Stimulated activated CD8-positive, alpha-beta memory T cell treated with anti-CD3 and anti-CD28 coated beads, Interleukin-7, amount 100 ng/mL, for 48 hours (primary cell): ENCODE measurements at places on chromosomes 4 and X.

DNA sequence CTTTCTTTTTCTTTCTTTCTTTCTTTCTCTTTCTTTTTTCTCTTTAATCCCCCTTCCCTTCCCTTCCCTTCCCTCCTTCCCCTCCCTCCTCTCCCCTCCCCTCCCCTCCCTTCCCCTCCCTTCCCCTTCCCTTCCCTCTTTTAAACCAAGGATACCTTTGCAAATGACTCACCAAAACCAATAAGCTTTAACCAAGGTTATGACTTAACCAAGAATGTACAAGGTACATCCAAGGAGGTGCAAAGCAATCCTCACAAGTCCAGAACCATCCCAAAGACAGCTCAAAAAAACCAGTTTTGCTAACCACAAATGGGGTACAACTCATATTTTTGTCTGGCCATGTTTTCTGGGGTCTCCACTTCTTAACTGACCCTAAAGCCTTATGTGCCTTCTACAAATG lies 174.7 kb upstream of the PPP1R2C start:
- DNase-seq, result no peak

DNA sequence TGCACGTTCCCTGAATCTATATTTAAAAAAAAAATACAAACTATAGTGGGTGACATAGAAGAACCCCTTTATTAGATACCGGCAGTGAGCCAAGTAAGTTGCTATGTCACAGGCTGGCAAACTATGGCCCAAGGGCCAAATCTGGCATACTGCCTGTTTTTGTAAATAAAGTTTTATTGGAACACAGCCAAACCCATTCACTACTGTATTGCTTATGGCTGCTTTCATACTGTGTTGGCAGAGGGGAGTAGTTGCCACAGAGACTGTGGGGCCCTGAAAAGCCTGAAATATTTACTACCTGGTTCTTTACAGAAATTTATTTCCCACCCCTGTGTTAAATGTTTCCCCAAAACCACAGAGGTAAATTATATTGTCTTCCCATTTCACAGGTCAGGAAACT lies 71.2 kb upstream of the EGFL6 start:
- DNase-seq, result no peak

DNA sequence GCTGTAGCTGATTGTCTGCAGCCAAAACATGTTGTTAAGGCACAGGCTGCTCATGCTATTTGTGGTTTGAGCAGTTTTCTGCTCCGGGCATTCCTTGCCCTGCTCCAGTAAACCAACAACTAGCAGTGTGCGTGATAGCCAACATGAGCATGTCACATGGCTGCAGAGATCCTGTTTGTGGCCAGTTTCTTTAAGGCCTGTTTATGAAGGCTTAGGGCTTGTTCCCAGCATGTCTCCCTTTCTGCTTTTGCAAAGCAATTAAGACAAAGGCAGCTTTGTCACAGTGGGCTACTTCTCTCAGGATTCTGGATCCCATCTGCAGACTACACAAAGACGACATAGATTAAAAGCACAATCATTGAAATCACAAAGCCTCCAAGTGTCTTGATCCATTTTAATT lies 160.5 kb downstream of the ZNF518B start:
- DNase-seq, result no peak

DNA sequence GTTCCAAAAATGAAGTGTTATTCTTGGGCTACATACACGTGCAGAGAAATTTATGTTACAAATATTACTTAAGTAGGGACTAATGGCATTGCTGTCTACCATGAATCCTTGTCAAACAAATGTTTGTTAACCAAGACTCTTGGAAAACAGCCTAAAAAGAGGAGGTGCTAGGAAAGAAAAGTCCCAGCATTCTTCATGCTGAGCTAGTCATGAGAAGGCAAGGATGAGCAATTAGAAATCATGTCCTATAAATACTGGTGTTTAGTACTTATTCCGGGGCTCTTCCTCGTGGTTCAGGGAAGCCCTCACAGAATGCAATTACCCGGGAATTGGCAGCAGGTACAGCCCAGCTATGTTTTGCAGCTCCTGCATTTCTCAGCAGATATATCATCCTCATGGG lies 378.1 kb upstream of the FTHL17 start:
- DNase-seq, result no peak

- no peak for DNase-seq
Observed at GRCh38 chr4:152763796-152764195, 15.7 kb downstream of the TIGD4 start.

GRCh38 chr4:68466185-68466584 lies 18.9 kb downstream of the TMPRSS11E start:
- no peak for DNase-seq

DNA sequence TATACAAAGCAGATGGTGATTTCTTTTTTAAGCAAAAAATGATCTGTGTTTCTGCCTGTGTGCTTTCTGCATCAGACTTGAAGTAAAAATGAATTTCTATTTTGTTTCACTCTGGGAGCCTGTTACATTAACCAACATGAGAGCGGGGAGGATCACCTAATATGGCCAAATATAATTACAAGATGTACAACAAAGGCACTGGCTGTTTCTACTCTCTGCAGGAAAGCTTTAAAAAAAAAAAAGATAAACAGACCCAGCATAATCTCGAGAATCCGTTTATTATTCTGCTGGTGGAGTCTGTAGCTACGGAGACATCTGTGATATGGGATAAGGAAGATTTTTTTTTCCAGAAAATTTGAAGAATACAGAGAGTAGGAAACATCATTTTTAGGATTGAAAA lies 103.6 kb downstream of the COMMD8 start:
- DNase-seq, result no peak

DNA sequence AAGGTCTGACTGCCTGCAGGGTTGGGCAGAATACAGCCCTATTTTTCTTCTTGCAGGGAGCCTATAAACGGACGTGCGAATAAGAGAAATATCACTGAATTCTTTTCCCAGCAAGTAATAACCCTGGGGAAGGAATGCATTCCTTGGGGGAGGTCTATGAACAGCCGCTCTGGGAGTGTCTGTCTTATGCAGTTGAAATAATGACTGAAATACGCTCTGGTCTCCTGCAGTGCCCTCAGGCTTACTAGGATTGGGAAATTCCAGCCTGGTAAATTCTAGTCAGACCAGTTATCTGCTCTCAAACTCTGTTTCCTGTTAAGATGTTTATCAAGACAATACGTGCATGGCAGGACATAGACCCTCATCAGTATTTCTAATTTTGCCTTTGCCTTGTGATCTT lies 72.1 kb upstream of the FAM241A start:
- no peak for DNase-seq

- DNase-seq, result no peak
Observed at GRCh38 chr4:140626661-140627376, 58.1 kb upstream of the UCP1 start.

GRCh38 chr4:90113881-90114457 lies 13.2 kb upstream of the CCSER1 start:
- no peak for DNase-seq

GRCh38 chrX:77930581-77930980 lies 20.1 kb downstream of the ATP7A start:
- DNase-seq, result no peak

DNA sequence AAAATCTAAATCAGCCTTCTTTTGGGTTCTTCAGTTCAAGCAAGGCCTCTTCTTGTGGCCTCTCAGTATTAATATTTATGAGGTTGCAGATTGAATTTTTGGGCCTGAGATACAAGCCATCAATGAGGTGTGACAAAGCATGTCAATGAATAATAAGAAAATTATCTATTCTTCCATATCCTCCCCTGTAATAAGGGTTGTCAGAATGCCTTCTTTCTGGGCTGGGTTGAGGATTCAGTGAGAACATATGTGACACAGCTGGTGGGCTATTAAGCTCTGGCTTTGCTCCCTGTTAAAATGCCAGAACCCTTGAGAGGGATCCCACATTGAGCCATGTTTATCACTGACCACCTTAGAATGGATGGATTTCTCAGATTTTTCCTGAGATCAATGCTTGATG lies 187.2 kb downstream of the AR start:
- DNase-seq, result no peak

- no peak for DNase-seq
Observed at GRCh38 chrX:136692271-136692670, 44.3 kb downstream of the CD40LG start.

DNA sequence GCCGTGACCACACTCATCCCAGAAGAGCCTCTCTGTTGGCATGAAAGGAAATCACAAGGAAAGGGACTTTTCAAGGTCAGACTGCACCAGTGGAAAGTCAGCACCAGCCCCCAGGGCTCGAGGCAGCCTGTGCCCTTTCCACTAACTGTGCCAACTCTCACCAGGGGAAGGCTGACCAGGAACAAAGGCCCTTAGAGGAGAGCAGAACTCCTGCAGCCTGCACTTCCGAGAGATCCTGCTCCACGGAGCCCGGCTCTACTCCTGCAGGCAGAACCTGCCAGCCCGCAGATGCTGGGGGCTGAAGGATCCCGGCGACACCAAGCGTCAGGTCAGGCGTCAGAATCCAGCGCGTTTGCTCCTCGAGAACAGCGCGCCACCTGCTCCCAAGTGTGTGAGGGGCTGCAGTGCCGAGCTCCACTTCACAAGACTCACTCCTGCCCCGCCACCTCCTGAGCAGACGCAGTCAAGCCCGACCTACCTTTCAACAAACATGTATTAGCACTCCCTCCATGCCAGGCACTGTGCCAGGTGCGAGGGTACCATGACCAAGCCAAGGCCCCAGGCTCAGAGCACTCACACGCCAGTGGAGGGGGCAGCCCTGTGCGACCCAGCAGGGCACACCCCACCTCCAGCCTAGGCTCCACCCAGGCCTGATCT lies 13.6 kb upstream of the HELT start:
- no peak for DNase-seq

- no peak for DNase-seq
Observed at GRCh38 chr4:111502626-111503025, 642.6 kb upstream of the FAM241A start.

DNA sequence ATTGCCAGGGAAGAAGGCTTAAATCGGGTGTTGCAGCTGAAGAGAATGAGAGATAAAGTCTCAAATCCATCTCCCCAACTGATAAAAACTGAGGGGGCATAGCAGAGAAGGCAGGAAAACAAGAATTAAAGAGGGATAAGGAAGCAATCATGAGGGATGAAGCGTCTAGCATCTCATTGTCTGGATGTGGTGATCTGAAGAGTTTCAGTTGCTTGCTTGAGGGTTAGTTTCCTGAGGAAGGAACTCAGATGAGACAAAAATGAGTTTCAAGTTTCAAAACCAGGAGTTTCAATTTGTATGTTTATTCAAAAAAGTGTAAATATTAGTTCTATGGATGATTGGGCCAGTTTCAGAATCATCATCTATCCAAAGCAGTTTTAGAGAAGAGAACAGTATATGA lies 496.9 kb downstream of the RAB28 start:
- no peak for DNase-seq

DNA sequence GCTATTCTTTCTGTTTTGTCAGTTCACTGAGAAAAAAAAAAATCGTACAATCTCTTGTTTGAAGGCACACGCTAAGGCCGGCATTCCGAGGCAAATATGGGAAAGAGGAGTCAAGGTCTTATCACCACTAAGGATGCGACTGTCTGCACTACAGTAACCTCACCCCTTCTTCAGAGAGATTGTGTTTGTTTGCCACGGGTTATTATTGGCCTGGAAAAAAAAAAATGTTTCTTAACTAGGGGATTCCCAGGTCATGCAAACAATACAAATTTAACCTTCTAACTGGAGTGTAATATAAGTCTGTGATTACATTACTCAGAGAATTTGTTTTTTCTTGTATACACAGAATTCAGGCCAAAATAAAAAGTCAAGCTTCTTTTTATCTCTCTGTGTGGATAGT lies 168.3 kb downstream of the TMA16 start:
- DNase-seq, result no peak

- no peak for DNase-seq
Observed at GRCh38 chrX:65920620-65921019, 119.3 kb downstream of the VSIG4 start.

DNA sequence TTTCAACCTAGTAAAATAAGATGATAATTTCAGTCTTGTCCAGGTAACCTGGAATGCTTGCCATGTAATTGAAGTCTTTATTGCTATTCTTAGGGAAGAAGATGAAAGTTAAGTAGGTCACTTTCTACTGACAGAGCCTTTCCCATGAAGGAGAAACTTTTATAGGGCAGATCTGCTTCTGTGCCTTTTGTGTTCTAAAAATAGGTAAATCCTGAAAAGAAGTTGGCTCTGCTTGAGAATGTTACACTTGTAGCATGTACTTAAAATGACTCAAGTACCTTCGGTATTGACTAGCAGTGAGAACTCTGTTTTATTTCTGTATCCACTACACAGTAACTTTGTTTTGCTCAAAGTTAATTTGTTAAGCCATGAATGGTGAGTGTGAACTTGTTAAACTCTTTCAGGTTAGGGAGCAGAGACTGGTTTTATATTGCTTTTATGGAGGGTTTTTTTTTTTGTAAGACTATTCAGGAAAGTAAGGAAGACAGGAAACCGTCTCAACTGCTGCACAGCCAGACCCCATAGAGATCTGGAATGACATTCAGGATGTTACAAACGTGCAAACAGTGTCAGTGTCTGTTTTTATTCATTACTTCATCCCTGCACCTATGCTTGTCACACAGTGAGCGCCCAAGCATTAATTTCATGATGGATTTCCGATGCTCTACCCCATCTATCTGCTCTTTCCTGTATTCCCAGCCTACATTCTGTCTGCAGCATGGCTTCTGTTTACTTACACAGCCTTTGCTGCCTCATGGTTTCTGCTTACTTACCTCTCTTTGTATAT lies 53.0 kb downstream of the SEPTIN11 start:
- DNase-seq, result no peak

- peak; percentile 40 for DNase-seq
Observed at GRCh38 chrX:136251041-136251991, at the start of gene MAP7D3. MAP7D3 (minus strand) TSS chrX:136251400; CDS start chrX:136251358, 42 bp downstream.

DNA sequence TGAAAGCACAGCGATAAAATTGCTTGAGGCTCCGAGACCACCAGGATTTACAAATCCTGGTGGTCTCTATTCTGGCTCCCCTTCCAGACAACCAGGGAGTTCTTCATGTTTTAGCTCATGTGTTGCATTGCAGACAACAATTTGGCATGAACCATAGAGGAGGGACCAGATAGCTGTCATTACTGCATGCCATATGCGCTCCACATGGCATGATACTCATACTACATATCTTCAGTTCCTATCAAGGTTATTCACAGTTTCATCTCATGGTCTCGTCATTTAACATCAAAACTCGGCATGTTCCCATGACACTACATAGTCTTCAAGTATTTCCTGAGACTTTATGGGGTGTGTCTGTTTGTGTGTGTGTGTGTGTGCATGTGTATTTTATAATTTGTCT lies 220.3 kb downstream of the OR13H1 start:
- DNase-seq, result no peak

GRCh38 chr4:128353791-128354190 lies 66.2 kb upstream of the PGRMC2 start:
- no peak for DNase-seq

DNA sequence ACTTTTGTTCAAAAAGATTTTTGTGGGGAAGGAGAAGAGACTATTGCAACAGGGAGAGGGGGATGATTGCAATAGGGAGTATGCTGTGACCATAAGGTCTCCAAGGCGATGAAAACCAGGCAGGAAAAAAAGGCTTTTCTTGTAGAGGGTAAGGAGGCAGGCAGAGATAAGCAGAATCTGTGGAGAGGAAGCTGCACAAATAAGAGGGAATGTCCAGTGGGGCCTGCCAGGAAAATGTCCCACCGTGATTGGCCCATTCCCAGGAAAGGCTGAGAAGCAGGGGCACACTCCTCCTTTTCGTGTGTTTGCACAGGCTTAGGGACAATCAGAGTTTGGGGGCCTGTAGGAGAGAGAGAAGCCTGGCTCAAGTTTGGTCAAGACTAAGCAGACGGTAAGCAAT lies 29.1 kb downstream of the SPACA5 start:
- no peak for DNase-seq

- DNase-seq, result no peak
Observed at GRCh38 chr4:74056114-74056857, 17.8 kb upstream of the CXCL3 start.
